ENCODE measurements at places on chromosomes 5 and 9.

DNA sequence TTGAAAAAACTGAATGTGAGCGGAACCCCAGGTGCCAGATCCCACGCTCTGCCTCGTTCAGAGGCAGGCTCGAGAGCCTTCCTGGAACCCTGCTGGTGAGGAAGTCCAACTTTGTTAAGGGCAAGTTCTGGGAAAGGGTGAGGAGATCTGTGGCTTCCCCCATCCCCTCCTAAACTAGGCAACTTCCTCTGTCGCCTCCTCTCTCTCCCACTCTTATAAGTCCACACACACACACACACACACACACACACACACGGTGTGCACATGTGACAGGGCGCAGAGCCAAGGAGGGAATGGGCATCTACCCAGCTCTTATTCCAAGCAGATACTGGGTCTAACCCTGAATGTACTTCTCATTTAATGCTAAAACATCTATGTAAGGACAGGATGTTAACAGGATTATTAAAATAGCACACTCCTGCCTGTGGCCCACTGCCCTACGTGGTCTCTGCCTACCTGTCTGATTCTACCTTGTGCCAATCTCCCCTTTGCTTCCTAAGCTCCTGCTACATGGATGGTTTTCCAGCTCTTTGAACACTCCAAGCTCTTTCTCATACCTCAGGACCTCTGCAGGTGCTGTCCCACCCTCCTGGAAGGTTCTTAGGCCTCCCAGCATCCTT lies 72.4 kb upstream of the FBXW11 start:
- no peak for DNase-seq

- DNase-seq = no peak
These were observed 13.7 kb downstream of the ADAMTSL1 start for GRCh38 chr9:18487611-18488010.

GRCh38 chr5:95620030-95620869 lies at the start of gene GPR150:
Gene GPR150, plus strand, starts transcription at chr5:95620087. Its CDS starts 189 bp downstream, at chr5:95620276.
- DNase-seq = no peak

GRCh38 chr5:42338136-42338535 lies 85.1 kb upstream of the GHR start:
- DNase-seq = no peak

DNA sequence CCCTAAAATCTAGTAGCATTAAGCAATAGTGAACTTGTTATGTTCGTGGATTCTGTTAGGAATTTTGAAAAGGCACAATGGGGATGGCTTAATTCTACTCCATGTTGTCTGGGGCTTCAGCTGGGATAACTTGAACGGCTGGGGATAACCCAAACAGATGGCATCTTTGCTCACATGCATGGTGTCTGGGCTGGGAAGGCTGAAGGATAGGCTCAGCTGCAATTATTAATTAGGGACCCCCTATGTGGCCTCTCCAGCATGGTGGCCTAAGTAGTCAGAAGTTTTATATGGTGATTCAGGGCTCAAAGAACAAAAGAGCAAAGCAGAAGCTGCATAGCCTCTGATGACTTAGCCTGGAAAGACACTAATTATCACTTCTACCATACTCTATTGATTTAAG lies 551.1 kb downstream of the PSAT1 start:
- DNase-seq = no peak

GRCh38 chr5:172637110-172637580 lies 3.9 kb upstream of the NEURL1B start:
- no peak for DNase-seq

- DNase-seq = no peak
These were observed 583.6 kb downstream of the TMEM38B start for GRCh38 chr9:106277966-106278365.

DNA sequence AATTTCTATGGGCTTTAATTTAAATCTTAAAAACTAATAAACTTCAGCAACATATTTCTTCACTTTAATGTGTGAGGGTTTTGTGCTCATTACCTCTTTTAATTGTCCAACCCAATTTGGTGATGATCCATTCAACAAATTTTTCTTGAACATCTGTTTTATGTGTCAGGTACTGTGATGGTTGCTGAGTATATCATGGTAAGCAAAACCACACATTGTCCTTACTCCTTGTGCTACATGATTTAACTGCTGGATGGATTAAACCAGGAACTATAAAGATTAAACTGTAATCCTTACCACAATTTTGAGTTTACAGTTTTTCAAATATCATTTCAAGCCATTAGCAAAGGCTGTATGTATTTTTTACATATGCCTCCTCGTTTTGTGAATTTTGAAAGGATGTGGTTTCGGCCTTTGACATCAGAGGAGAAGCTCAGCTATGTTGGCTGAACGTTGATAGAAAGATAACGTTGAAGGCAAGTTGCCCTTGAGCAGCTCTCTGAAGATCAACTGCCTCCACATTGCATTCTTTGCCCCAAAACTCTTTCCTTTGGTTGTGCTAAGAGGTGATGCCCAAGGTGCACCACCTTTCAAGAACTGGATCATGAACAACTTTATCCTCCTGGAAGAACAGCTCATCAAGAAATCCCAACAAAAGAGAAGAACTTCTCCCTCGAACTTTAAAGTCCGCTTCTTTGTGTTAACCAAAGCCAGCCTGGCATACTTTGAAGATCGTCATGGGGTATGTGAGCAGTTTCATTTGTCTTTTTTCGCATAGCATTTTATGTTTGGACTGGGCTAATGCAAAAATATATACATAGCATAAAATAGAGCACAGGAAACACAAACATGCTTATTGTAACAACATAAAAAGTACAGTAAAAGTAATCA lies at the start of gene ITK:
ITK (plus strand) TSS at position 467 of the 891 bp plus-strand sequence; CDS start at position 605, 138 bp downstream.
- DNase-seq = no peak

DNA sequence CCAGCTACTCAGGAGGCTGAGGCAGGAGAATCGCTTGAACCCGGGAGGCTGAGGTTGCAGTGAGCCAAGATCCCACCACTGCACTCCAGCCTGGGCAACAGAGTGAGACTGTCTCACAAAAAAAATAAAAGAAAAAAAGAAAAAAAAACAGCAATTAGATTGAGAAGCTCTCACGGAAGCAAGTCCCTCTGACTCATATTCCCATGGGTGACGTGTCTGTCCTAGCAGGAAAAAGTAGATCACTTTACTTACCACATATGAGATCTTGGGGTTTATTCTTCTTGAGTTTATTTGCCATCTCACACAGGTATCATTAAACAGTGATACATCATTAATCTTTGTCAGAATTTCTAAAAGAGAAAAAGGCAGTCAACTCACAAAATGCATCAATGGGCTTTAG lies 62.6 kb downstream of the SUSD1 start:
- peak; percentile 67 for DNase-seq

DNA sequence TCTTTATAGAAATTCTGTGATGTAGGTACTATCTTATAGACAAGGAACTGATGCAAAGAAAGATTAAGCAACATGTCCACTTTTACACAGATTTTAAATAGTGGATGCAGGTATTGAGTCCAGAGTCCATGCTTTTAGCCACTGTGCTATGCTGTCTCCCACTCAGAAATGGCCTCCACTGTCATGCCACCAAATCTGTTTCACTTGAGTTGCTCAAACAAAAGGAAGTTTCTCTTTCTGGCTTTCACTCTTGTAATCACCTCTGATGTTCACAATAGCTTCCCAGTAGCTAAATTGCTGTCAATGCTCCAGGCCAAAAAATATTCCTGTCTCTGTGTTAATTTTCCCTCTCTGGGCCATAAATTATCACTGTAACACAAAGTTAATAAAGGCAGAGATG lies 77.0 kb upstream of the RASA1 start:
- no peak for DNase-seq

GRCh38 chr9:25677301-25678146 lies 720 bp downstream of the TUSC1 start:
- no peak for DNase-seq

DNA sequence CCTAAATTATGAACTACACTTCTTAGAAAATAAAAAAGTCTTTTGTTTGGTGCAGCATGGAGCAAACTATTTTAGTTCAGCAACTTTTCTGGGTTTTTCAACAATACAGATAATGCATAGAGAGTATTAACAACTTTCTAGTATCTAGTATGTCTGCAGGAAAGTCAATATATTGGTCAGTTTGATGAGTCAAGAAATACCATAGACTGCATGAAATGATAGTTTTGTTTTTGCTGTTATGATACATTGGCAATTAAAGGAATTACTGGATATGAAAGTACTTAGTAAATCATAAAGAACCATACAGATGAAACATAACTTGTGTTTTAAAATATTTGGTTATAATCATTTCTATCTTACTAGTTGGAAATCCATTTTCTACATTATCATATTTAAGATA lies 173.5 kb downstream of the GIN1 start:
- DNase-seq = no peak

DNA sequence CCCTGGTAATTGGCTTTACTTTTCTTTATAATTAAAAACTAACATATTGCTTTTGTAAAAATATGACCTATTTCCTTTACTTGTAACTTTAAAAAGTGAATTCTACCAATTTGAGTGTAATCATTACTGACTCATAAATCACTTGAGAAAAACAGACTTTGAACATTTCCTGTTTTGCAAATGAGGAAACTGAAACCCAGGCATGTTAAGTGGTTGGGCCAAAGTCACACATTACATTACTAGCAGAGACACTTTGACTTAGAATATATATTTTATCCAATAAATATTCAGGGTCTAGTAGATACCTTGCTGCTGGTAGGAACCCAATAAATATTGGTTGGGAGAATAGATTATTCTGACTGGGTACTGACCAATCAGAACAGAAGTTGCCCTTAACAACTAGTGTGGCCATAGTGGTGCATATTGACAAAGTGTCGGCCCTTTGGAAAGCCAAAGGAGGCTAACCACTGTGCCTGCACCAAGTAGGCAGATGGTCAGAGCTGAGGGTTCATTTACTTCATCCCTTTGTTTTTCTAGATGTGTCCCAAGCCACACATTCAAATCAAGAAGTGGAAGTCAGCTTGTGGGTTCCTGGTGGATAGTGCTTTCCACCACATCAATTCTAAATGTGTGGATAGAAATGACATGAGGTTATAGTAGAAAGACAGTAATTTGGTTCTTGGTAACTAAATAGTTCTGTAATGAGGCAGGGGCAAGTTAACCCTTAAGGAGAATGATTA lies 365.1 kb upstream of the RIOK2 start:
- no peak for DNase-seq

DNA sequence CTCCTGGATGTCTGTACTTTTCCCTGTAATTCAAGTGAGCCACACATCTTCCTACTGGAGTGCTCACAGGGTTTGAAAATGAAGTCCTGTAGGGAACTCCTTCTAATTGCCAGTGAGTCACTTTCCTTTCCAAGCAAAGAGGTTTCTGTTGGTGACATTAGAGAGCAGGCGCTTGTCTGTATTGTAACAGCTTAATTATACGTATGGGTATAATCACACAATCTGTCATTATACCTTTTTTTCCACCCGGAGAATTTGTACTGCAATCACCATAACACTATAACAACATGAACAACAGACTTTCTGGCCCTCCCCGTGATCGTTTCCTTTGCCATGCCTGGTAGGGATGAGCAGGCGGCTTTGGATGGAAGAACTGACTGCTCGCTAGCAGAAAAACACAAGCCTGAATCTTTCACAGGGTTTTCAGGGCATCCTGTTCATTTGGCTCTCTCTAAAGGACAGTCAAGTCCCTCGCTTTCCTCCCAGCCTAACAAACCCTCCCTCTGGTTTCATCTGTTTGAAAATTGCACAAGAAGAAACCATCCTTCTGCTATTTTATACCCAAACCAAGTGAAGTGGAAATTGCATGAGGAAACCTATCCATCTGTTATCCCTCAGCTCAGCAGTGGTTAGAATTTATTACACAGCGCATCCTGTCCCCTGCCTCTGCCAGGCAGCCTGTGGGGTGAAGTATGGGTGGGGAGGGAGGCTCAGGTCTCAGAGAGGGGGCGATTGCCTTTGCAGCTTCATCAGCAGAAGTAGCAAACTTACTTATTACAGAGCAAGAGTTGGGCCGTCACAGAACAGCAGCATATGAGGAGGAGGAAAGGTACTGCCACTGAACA lies 307.0 kb upstream of the TLE4 start:
- DNase-seq = no peak

- DNase-seq = no peak
These were observed 58.3 kb upstream of the SHB start for GRCh38 chr9:38127271-38127839.

DNA sequence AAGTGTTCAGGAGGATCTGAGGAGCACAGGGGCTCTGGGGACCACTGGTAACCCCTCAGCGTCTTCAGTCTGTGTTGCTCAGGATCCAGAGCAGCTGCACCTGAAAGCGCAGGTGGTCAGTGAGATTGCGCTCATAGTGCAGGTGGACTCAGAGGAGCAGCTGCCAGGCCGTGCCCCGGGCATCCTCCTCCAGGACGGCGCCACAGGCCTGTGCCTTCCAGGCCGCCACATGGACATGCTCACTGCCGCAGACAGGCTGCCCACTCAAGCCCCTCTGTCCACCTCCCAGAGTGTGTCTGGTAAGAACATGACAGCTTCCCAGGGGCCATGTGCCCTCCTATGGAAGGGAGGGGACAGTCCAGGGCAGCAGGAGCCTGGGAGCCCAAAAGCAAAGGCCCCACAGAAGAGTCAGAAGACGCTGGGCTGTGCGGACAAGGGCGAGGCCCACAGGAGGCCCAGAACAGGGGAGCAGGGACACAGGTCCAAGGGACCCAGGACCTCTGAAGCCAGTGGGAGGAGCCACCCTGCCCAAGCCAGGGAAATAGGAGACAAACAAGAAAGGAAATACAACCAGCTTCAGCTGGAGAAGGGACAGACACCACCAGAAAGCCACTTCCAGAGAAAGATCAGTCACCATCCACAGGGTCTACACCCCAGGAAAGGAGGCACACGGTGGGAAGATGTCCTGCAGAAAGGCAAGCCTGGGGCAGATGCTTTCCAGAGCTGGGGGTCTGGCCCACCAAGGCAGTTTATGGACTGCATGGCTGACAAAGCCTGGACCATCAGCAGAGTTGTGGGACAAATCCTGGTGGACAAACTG lies 5.2 kb downstream of the SPATA31E1 start:
- no peak for DNase-seq

- DNase-seq = no peak
These were observed 330.3 kb downstream of the GADD45G start for GRCh38 chr9:89935115-89935514.

GRCh38 chr9:757246-757881 lies 84.1 kb upstream of the DMRT1 start:
- DNase-seq = no peak

DNA sequence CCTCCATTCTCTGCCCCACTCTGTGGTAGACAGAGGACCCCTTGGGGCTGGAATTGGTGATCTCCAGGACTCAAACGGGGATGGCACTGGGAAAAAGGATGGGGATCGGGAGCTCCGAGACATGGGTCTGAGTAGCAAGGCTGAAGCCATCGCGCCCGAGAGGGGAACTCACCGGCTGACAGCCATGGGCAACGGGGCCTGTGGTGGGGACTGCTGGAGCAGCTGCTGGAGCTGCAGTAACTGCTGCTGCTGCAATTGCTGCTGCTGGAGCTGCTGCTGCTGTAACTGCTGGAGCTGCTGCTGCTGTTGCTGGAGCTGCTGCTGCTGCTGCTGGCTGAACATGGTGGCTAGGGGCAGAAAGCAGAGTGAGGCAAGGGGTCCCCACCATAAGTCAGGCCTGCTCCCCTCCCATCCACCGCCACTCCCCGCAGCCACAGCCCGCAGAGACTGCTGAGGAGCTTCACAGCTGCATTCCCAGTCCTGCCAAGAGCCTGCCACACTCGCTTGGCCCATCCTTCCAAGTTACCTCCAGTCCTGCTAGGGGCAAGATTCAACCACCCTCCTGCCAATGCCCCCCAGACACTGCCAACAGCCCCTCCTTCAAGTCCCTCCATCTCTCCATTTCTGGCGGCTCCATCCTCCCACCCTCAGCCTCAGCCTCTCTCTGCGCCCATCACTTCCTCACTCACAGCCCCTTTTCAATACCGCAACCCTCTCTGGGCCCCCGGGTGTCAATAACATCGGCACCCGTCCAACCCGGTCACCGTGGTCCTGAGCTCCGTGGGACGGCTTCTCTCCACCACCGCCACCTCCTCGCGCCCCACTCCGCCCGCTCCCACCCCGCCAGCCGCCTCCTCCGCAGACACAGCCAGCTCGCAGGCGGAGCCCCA lies 611 bp downstream of the CIZ1 start:
- DNase-seq = no peak
